ENCODE measurements at places on chromosomes 1 and 21. TPM values are rescaled to one million over a fixed set of nuclear protein-coding genes. Genes with fewer than 3 reads are reported as not detected.

Gene LCE2A
- not detected for total RNA-seq

- DNase-seq, result no peak
These were observed 81.6 kb downstream of the CD58 start for GRCh38 chr1:116489231-116489697.

Gene LPGAT1
- total RNA-seq, result 35.0 TPM

- no peak for DNase-seq
These were observed 5.4 kb downstream of the PRAMEF12 start for GRCh38 chr1:12778907-12779306.

- no peak for DNase-seq
These were observed 67.8 kb upstream of the FGGY start for GRCh38 chr1:59229138-59229537.

DNA sequence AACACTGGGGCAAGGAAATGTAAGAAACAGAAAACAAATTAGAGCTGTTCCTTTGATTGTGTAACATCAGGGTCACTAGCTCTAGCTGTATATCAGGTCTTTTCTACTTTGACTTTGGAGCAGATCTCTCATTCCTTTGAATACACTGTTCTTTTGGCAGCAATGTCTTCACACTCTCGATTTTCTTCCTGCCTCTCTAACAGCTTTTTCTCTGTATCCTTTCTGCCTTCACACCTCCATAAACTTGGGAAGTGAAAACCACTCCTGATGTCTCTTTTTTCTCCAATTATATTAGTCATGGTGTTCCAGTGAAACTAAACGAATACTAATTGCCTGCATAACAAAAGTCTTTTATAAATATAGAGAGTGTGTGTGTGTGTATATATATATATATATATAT is 1458.0 kb downstream of the NCAM2 start:
- no peak for DNase-seq

Gene FMO1
- not detected for total RNA-seq

DNA sequence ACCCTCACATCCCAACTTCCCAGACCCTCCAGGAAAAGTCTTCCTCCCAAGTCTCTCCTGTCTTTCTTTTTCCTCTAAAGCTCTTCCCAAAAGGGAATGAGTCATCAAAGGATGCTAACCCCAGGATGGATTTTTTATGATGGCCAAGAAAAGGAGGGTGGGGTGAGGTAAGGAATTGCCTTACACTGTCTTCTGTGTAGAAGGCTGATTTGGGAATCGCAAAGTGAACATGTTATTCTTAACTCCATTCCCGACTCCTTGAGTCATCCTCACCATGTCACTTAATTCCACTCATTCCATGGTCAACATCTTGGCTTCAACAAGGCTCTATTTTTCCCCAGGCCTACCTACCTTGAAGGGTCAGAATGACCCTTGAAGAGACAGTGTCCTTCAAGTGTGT is 44.0 kb downstream of the TBX15 start:
- no peak for DNase-seq

DNA sequence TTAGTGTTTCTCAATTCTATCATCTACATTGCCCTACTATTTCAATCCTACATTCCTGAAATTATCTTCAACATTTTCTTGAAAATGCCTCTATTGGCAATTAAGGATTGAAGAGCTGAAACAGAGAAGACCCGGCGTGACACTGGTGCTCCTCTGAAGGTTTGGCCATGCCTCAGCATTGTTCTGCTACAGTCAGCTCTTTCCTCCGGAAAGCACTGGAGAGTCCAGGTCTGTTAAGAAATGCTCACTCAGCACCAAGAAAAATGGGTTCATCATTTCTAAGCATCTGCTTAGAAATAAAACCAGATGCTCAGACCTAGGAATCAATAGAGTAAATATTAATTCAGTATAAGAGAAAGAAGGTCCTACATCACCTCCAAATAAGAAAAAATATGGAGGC is 58.8 kb downstream of the WARS2 start:
- DNase-seq, result no peak

Gene SPRR3
- total RNA-seq, result not detected

- no peak for DNase-seq
These were observed 110.5 kb upstream of the CDC42BPA start for GRCh38 chr1:227428803-227429202.

Gene LCE3D
- not detected for total RNA-seq

Gene DIRAS3
- 3.9 TPM for total RNA-seq

GRCh38 chr1:69203166-69203565 is 364.6 kb upstream of the LRRC7 start:
- no peak for DNase-seq

Gene TNFRSF14
- 48.7 TPM for total RNA-seq

Gene C2CD4D
- total RNA-seq, result not detected

GRCh38 chr21:39057121-39057520 is 126.1 kb downstream of the PSMG1 start:
- no peak for DNase-seq

DNA sequence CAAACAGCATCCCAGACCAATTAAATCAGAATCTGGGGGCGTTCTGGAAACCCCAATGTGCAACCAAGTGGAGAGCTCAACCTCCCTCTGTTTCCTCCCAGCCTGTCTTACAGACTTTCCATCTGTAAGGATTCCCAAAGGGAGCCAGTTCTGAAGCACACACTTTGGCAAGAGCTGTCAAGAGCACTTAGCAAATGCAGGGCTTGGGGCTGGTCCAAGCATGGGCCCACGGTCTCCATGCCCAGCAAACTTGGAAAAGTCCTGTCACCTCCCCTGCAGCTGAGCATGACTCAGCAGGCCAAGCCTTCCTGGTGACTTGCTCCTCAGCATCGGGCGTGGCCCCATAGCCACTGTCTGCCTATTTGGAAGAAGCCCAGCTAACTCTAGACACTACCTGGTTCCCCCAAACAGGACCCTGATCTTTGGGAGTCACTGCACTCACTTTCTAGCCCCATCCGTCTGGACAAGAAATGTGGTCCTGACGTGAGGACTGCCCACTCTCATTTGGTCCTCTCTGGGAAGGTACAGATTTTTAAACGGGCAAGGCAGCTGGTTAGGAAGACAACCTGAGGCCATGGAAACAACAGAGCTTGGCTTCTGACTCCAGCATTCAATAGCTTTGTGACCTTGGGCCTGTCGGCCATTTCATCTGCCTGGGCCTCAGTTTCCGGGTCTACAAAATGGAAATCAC is 16.9 kb downstream of the SLC2A1 start:
- no peak for DNase-seq

DNA sequence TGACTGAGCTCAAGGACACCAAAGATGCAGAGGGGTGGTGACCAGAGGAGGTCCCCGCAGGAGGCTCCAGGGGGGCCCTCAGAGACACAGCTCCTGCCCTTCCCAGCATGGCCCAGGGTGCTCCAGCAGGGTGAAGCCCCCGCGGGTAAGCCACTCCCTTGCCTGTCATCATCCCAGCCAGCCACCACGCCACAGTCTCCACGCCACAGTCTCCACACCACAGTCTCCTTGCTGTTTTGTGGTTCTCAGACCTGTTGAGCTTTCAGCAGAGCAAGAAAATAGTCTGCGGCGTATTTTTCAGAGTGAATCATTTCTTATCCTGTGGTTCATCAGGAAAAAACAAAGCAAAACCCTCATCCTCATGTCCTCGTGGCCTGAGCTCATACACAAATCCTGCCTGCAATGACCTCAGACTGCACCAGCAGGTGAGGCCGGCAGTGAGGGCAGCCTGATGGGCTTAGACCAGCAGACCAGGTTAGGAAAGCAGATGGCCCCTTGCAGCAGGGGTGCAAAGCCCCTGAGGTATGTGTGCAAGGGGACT is 25.7 kb upstream of the ABCG1 start:
- DNase-seq, result no peak

DNA sequence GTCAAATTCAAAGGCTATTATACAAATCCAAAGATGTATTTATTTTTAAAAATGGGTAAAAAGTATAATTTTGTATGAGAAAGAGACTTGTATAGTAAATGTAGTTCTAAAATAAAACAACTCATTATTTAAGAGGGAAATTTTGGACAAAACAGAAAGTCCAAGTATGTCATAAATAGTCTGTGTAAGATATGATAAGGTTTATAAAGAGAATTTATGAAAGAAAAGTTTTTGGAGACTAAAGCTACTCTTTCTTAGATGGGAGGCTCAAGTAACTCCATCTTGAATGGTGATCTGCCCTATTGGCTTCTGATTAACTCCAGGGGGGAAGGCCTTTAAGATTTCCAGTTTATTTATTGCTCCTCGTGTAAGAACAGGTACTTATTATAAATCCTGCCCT is 14.7 kb upstream of the OR2T27 start:
- DNase-seq, result no peak

GRCh38 chr1:211829343-211830054 is 1.1 kb downstream of the LPGAT1 start:
- DNase-seq, result peak; percentile 67

Gene LCK
- total RNA-seq, result 1.2 TPM

- no peak for DNase-seq
These were observed 393 bp downstream of the BLZF1 start for GRCh38 chr1:169368406-169368769.

- no peak for DNase-seq
These were observed 106.0 kb downstream of the CASZ1 start for GRCh38 chr1:10690484-10690883.

- no peak for DNase-seq
These were observed 42.9 kb upstream of the CD53 start for GRCh38 chr1:110829955-110830553.

DNA sequence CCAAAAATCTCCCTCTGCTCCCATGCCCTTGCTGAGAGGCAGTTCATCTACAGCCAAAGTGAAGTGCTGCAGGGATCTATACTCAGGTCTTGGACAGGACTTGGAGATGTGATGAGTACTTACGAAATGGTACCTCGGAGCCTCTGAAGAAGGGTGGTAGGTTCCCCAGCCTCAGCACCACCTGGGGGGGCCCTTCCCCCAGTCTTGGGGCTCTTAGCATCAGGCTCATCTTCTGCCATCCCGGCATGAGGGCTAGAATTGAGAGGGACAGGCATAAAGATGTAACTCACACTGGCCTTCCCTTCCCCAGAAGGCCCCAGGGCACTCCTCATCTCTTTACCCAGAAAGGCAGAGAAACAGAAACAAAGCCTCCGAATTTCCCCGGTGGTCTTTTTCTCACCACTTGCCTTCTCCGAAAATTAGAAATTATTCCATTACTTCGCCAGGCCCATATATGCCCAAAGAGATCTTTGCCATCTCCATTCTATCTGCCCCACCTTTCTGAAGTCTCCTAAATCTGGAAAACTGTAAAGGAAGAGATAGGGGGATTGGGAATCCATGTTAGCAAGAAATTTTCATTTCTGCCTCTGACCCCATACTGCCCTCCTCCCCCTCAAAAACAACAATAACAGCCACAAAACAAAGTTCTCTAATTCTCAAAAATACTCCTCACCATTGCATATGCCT is 827 bp downstream of the RFX5 start:
- no peak for DNase-seq

DNA sequence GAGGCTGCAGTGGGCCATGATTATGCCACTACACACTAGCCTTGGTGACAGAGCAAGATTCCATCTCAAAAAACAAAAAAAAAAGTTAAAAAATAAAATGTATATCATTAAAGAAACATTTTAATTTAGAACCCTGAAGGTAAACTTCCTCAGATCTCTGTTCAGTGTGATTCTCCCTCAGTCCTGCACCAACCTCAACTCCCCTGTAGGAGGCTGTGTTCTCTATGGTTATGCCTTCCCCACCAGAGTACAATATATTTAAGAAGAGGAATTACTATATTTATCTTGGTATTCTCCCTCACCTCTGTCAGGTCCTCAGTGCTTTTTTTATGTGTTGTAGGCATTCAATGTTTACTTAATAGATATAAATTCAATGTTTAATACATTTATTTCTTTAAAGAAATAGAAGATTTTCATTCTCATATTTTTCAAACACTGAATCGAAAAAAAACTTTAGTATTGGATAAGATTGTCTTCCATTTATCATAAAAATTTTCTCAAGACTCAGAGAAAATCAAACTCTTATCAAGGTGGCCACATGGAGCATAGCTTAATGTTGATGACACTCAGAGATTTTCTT is 4.8 kb upstream of the LRRC8B start:
- no peak for DNase-seq

GRCh38 chr1:187853505-187853904 is 1024.8 kb downstream of the PLA2G4A start:
- no peak for DNase-seq

Gene HSD3B1
- total RNA-seq, result not detected

Gene CACNA1E
- total RNA-seq, result 0.08 TPM

DNA sequence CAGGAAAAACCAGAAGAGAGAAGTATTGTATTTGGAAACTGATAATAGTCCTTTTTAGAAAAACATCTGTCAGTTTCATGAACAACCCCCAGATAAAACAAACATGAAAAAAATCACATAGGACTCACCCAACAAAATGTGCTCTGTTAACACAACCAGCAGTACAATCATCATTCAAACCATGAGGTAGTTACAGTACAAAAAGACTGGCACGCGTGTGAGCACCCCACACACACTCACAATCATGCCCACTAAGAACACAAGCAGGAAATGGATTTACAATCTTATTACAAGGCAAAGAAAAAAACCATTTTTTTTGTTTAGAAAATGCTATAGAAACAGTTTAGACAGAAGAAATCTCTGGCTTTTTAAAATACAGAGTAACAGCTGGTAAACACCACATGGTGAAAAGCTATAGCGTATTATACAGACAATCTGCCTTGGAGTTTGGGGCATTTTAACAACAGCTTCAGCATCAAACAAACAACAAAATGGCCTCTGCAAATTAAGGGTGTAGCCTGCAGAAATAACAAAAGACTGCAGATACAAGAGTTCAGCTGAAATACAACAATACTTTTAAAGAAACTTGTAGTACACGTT is 180.0 kb downstream of the CDC7 start:
- no peak for DNase-seq

DNA sequence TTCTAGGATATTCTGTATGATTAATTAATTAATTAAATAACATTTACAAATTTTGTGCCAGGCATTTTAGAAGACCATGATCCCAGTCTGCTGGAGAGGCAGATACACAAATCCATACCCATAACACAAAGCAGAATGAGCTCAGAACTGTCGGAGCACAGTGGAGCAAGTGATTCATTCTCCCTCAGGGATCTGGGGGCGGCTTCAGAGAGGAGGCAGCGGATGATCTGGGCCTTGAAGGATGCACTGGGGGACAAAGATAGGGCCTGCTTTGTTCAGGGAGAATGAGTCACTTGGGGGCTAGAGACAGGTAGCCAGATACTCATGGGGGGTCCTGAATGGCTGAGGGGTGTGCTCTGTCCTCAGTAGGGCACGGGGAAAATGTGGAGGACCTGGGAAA is 50.9 kb upstream of the TRABD2B start:
- DNase-seq, result no peak

Gene CGN
- total RNA-seq, result 51.4 TPM

- DNase-seq, result no peak
These were observed 44.8 kb downstream of the ACP6 start for GRCh38 chr1:147625362-147625995.

Gene ZMYND12
- total RNA-seq, result 3.9 TPM

GRCh38 chr1:204777591-204777990 is 92.1 kb upstream of the LRRN2 start:
- DNase-seq, result no peak

Gene METTL13
- 14.4 TPM for total RNA-seq

Gene KCNT2
- total RNA-seq, result 4.1 TPM

All from left lobe of liver (tissue), 2 donors.